ENCODE measurements at places on chromosomes 12 and 14.

DNA sequence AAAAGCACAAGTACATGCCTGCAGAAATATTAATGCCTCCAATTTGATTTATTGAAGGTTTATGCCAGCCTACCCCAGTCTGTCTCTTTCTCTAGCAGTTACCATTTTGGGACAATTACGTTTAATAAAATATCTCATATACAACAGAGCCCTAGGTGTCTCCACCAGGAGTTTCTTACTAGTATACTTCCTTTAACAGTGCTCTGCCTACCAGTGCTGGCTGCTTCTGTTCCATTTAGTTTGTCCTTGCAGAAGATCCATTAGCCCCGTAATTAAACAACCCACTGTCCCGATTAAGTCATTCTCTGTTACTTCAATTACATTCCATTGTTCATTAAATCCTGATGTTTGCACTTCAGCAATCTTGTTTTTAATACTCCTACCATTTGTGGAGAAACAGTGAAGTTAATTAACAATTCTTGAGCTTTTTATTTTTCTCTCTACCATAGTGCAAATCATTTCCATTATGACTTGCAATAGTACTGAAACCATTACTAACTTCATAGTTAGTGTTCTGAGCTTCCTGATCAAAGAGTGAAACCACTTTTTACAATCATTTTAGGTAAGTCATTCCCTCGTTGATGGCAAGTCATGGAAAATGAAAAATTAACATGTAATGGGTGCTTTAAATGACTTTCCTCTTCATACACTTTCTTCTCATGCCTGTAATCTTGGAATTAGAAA is 121.1 kb downstream of the PLXNC1 start:
- no peak for DNase-seq

DNA sequence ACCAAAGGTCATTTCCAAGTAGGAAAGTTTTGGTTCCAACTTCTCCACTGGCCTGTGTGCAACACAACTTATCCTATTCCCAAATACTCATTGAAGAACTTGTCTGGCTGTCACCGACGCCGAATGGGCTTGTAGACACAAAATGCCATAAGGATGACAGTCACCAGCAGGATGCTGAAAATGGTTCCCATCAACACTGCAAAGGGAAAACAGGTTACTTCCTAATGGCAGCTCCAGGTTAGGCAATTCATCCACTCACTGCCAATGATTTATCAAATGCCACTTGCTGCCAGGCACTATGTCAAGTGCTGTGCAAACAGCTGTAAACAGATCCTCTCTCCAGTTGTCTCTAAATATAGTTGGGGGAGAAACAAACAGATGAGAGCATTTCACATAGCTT is 6.1 kb downstream of the C12orf76 start:
- DNase-seq: no peak

- no peak for DNase-seq
Measured at GRCh38 chr12:125776212-125776611, 711.0 kb downstream of the AACS start.

DNA sequence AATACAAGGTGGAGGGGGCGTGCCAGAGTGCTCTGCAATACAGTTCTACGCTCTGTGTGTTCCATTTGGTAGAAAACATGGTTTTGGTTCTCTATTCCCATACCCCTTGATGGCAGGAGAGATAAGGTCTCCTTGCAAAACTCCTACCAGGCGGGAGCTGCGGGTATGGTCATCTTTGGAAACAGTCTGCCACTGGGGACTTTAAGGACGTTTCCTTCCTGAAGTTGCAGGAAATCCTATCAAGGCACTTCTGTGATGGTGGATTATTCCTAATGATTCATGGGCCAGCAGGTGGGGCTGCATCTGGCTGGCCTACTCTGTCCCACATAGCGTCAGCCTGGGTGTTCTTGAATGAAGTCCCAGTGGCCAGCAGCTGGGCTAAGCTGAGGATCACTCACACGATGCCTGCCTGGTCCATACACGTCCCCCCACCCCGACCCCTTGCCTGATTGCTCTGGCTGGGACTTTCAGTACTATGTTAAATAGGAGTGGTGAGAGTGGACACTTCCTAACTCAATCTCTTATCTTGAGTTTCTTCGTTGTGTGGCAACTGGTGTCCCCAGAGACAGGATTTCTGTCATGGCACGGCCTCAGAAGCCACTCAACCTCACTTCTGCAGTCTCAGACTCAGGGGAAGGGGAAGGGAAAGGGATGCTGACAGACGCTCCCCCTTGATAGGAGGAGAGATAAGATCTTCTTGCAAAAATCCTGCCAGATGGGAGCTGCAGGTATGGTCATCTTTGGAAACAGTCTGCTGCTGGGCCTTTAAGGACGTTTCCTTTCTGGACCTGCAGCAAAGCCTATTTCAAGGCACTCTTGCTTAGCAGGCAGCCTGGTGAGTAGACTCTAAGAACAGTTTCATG is 61.0 kb upstream of the FKBP4 start:
- no peak for DNase-seq

DNA sequence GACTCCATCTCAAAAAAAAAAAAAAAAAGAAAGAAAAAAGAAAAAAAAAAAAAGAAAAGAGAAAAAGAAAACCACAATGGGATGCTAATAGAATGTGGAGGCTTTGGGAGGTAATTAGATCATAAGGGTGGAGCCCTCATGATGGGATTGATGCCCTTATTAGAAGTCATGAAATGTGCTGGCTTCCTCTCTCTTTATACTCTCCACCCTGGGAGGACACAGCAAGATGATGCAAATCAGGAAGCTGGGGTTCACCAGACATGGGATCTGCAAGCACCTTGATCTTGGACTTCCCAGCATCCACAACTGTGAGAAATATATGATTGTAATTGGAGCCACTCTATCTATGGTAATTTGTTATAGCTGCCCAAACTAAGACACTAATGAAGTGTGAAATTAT is 13.4 kb upstream of the DRAM1 start:
- no peak for DNase-seq

DNA sequence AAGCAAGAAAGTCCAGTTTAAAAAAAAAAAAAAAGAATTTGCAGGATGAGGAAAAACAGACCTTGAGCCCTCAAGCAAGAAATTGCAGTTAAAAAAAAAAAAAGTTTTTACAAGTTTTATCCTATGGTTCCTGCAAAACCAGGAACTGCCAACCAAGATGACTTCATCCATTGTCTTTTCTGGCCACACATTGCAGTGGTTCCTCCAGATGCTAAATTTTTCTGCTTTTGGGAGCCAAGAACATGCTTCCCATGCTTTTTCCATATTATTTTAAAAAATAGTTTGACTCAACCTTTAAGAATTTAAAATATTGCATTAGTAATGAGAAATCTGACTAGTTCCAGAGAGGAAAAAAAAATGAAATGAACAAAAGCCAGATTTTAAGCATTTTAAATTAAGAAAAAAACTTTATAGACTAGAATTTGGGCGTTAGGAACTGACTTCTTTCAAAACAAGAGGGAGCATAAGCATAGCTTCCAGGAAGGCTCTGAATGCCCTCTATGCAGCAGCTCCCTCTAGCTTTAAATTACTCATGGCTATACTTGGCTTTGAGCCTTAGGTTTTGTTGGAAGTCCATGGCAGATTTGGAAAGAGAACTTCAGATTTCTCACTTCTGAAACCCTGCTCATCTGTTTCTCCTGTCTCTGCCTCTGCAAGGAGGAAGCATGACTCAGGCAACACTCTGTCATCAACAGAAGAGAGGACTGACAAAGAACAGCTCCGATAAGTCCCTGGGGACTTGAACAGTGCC is 124.5 kb downstream of the GPR65 start:
- no peak for DNase-seq

All from iPS DF 19.7 (cell line).